ENCODE measurements at places on chromosomes 7 and 10. TPM values are rescaled to one million over a fixed set of nuclear protein-coding genes. Genes with fewer than 3 reads are reported as not detected.
A peak's percentile ranks its signal among the peaks of the same experiment; 100 is the strongest.

CALML3 gene
- total RNA-seq, result not detected

ZNF365 gene
- total RNA-seq, result not detected

VWDE gene
- total RNA-seq, result 4.6 TPM

DNA sequence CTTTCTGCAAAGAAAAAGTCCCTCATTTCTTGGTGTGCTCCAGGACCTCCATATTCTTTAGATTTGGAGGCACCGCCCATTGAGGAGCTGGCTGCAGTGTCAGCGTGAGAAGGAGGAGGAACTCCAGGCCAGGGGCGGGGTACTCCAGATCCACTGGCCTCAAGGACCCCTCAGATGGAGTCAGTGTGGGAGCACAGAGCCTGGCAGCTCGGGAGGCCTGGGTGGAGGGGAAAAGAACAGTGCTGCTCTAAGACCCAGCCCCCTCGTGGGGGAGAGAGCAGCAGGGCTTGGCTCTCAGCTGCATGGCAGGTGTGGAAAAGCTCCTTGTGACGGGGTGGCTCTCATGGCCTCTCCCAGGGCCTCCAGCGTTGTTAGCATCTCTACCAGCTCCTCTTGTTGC lies 70.5 kb downstream of the ITGB1 start:
- no peak overlapping the region for H3K27ac ChIP-seq
- no peak overlapping the region for H3K4me3 ChIP-seq
- peaks cover 7% of the 10 kb centered on the region for H3K4me1 ChIP-seq
- no peaks in the 10 kb centered on the region for H3K27me3 ChIP-seq
- no peaks in the 10 kb centered on the region for H3K36me3 ChIP-seq

GRCh38 chr7:76108540-76109233 lies 60.8 kb downstream of the MDH2 start:
- no peak overlapping the region for H3K4me3 ChIP-seq
- no peaks in the 10 kb centered on the region for H3K36me3 ChIP-seq
- no peaks in the 10 kb centered on the region for H3K4me1 ChIP-seq
- no peak overlapping the region for H3K27ac ChIP-seq

GRCh38 chr10:101304316-101304715 lies 49.6 kb upstream of the BTRC start:
- peaks cover 48% of the 10 kb centered on the region for H3K27me3 ChIP-seq
- no peaks in the 10 kb centered on the region for H3K36me3 ChIP-seq

- H3K36me3 ChIP-seq, result peaks cover 13% of the 10 kb centered on the region
- no peak for DNase-seq
- peak overlapping the region; percentile 97 for H3K4me3 ChIP-seq
- H3K4me1 ChIP-seq, result peaks cover 16% of the 10 kb centered on the region
- H3K27me3 ChIP-seq, result no peaks in the 10 kb centered on the region
Observed at GRCh38 chr10:63267414-63268148, 134.5 kb downstream of the NRBF2 start.

DNA sequence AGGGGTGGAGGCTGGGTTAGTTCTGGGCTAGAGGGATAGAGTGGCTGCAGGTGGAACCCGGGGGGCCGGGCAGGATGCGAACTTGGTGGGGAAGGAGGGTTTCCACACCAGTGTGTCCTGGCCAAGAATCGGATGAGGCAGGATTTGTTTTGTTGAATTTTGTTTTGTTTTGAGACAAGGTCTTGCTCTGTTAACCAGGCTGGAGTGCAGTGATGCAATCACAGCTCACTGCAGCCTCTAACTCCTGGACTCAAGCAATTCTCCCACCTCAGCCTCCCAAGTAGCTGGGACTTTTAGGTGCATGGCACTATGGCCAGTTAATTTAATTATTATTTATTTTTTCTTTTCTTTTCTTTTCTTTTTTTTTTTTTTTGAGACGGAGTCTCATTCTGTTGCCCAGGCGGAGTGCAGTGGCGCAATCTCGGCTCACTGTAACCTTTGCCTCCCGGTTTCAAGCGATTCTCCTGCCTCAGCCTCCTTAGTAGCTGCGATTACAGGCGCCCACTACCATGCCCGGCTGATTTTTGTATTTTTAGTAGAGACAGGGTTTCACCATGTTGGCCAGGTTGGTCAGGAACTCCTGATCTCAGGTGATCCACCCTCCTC lies 13.0 kb upstream of the PPP1R35 start:
- H3K4me1 ChIP-seq, result peaks cover 27% of the 10 kb centered on the region
- DNase-seq, result no peak
- H3K27ac ChIP-seq, result no peak overlapping the region

DNA sequence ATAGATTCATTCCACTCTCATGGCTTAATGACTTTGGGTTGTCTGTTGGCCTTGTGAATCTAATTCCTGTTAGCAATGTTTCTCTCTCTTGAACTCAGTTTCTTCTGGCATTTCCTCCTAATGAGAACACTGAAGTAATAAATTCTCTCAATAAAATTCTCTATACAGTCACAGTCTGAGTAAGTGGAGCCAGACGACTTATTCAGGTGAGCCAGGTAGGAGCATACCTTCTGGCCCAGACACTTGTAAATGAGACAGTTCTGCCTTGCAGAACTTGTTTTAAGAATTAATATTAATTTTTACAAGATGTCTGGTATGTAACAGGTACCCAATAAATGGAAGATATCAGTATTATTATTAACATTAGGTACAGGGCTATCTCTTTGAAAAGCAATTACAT lies 28.6 kb upstream of the AGR2 start:
- H3K27ac ChIP-seq, result no peak overlapping the region
- H3K4me1 ChIP-seq, result no peaks in the 10 kb centered on the region
- H3K4me3 ChIP-seq, result no peak overlapping the region
- no peak for DNase-seq

DNA sequence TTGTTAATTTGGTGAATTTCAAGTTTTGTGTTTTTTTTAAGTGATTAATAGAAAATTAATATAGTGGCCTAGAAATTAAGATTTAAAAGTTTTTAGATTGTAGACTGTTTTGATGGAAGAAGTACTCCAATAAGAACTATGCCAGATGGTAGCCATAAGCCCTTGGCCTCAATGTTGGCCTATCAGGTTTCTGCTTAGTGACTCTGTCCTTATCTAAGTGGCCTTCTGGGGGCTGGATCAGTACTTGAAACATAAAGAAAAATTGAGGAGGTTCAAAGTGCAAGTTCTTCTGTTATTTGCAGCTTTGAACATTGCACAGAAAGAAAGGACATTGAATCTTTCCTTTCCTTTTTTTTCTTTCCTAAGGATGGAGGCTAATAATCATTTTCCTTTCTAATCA lies 9.9 kb downstream of the CCDC126 start:
- H3K36me3 ChIP-seq, result peaks cover 9% of the 10 kb centered on the region
- no peak overlapping the region for H3K4me3 ChIP-seq
- no peak overlapping the region for H3K27ac ChIP-seq
- no peak for DNase-seq
- no peaks in the 10 kb centered on the region for H3K27me3 ChIP-seq

DNA sequence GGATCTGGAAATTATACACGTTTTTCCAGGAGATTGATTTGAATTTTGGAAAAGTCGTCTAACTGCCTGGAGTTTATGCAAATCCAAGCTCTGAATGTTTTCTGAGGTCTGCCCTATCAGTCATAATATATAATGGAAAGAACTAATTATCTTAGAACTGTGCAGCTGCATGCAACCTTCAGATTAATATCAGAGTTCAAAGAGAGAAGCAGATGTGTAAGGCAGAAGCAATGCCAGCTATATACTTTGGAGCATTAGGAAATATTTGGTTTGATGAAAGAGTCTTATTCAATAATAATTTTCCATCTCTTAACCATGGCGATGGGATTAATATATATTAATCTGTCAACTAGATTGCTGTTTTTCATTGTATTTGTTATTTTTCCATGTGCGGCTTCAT lies 500.9 kb downstream of the NEBL start:
- no peak overlapping the region for H3K4me3 ChIP-seq
- H3K27ac ChIP-seq, result no peak overlapping the region
- DNase-seq, result no peak
- H3K4me1 ChIP-seq, result no peaks in the 10 kb centered on the region
- no peaks in the 10 kb centered on the region for H3K36me3 ChIP-seq

DNA sequence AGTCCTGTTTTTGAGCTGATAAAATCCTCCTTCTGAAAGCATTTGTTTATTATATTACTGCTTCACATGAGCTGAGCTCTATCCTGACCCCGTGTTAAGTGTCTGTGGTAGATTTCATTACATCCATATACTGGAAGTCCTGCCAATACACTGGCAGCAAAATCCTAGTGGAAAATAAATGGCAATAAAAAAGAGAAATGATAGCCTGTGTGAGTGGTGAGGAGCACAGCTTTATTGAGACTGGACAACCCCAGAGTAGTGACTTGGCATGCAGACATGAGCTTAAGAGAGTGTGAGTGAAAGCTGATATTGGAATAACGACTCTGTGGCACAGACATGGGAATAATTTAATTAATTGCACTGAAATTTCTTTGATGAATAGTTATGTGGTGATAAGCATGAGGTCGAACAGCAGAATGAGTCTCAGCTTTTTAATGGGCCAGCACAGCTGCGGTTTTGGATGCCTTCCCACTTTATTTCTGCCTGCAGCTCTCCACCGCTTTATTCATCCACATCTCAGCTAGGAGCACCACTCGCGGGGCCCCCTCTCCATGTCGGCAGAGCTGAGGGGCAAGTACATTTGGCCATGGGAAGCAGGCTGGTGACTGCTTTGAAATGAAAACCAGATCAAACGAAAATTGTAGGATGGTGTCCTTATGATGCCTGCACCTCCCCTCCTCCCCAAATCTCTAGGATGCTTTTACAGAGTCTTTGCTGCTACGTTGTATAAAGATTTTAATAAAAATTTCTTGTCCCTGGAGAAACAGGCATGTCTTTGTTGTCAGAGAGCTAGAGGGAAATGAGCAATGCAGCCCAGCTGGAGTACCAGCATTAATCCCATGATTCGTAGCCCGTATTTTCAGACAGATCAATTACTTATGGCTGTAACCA lies 494.3 kb downstream of the AUTS2 start:
- no peaks in the 10 kb centered on the region for H3K27me3 ChIP-seq
- H3K4me1 ChIP-seq, result no peaks in the 10 kb centered on the region
- no peak for DNase-seq
- H3K4me3 ChIP-seq, result no peak overlapping the region
- H3K27ac ChIP-seq, result no peak overlapping the region

DNA sequence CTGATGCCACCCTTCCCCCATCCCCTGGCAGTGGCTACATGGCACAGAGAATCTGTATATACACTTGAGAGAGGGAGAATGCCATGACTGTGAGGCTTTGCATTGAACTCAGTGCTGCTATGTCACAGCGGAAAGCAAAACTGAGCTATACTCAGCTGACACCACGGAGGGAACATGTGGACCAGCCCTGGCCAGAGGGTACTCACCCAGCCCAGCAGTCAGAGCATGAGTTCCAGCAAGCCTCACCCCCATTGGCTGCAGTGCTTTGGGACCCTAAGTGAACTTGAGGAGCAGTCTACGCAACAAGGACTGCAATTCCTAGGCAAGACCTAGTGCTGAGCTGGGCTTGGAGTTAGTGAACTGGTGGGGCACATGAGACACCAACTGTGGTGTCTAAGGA lies 10.3 kb upstream of the AOC1 start:
- no peak overlapping the region for H3K4me3 ChIP-seq
- no peaks in the 10 kb centered on the region for H3K4me1 ChIP-seq
- no peak for DNase-seq
- peaks cover 28% of the 10 kb centered on the region for H3K27me3 ChIP-seq
- no peak overlapping the region for H3K27ac ChIP-seq
- no peaks in the 10 kb centered on the region for H3K36me3 ChIP-seq

GRCh38 chr7:4479367-4480039 lies 202.6 kb upstream of the FOXK1 start:
- H3K27me3 ChIP-seq, result no peaks in the 10 kb centered on the region
- no peaks in the 10 kb centered on the region for H3K4me1 ChIP-seq
- no peak overlapping the region for H3K4me3 ChIP-seq
- H3K27ac ChIP-seq, result no peak overlapping the region

DNA sequence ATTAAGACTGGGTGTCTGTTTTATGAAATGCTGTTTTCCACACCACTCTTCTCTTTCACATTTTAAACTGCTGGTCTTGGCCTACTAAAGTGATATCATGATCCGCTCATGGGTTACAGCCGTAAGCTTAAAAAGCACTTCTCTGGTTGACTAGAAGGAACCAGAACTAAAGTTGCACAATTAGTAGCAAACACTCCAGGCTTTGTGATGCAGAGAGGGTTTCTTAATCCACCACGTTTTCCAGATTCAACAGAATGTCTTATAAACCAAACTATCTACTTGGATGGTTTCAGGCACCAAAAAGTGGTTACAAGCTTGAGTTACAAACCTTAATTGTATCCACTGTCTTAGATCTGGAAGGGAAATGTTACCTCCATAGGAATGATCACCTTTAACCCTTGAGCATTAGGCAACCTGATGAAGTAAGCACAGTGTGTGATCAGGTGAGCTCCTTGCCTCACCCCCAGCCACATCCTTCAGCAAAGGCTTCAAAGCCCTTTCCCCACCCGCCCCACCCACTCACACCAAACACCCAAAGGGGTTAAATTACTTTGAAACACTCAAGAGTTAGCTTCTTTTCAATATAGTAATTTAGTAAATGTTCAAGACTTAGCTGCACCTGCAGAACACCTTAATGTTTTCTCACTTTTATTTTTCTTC lies 3.5 kb downstream of the ELMO1 start:
- H3K4me1 ChIP-seq, result peaks cover 42% of the 10 kb centered on the region
- H3K36me3 ChIP-seq, result peaks cover 3% of the 10 kb centered on the region
- no peak for DNase-seq
- H3K4me3 ChIP-seq, result no peak overlapping the region
- no peak overlapping the region for H3K27ac ChIP-seq

DNA sequence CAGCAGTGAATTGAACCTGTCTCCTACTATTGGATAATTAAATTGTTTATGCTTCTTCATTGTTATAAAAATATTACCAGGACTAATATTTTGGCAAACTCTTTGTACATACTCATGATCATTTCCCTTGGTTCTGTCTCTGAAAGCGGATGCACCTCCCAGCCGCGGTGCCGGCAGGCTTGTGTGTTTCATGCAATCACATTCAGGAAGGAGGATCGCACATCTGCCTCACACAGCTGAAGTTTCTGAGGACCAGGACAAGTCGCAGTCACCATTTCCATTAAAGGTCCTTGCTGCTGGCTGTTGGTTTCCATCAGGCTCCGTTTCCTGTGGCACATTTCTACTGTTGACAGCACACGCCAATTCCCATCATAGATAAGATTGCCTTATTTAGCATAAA lies 117.8 kb upstream of the SHH start:
- DNase-seq, result no peak
- no peak overlapping the region for H3K4me3 ChIP-seq
- no peaks in the 10 kb centered on the region for H3K36me3 ChIP-seq
- no peaks in the 10 kb centered on the region for H3K4me1 ChIP-seq
- no peaks in the 10 kb centered on the region for H3K27me3 ChIP-seq
- H3K27ac ChIP-seq, result no peak overlapping the region
